Activated T-helper 17 cell treated with anti-CD3 and anti-CD28 coated beads, Interleukin-2, amount 50 U/mL, for 72 hours (primary cell): ENCODE measurements at places on chromosomes 11 and 22. TPM values are rescaled to one million over a fixed set of nuclear protein-coding genes. Genes with fewer than 3 reads are reported as not detected.
A peak's percentile ranks its signal among the peaks of the same experiment; 100 is the strongest.

OVCH2 gene
- total RNA-seq, result not detected

DNA sequence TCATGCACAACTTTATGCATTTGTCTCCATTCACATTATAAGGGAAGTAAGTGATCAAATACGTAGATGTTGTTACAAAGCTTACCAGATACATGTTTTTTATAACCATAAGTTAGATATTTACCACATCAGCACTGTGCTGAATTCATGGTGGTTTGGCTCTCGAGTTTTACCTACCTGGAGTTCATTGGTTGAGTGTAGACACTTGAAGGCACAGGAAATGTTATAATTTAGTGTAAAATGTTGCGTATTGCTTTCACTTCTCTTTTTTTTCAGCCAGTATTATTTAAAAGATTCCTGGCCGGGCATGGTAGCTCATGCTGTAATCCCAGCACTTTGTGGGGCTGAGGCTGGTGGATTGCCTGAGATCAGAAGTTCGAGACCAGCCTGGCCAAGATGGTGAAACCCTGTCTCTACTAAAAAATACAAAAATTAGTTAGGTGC lies 53.1 kb upstream of the GRK2 start:
- ATAC-seq, result no peak
- H3K27ac ChIP-seq, result no peak overlapping the region
- H3K4me3 ChIP-seq, result no peak overlapping the region
- H3K4me1 ChIP-seq, result no peaks in the 10 kb centered on the region
- H3K27me3 ChIP-seq, result no peaks in the 10 kb centered on the region

GRCh38 chr11:116065986-116066385 lies 561.8 kb upstream of the CADM1 start:
- H3K4me3 ChIP-seq, result no peak overlapping the region
- H3K4me1 ChIP-seq, result no peaks in the 10 kb centered on the region
- no peak for ATAC-seq
- no peak overlapping the region for H3K27ac ChIP-seq
- H3K36me3 ChIP-seq, result no peaks in the 10 kb centered on the region

DNA sequence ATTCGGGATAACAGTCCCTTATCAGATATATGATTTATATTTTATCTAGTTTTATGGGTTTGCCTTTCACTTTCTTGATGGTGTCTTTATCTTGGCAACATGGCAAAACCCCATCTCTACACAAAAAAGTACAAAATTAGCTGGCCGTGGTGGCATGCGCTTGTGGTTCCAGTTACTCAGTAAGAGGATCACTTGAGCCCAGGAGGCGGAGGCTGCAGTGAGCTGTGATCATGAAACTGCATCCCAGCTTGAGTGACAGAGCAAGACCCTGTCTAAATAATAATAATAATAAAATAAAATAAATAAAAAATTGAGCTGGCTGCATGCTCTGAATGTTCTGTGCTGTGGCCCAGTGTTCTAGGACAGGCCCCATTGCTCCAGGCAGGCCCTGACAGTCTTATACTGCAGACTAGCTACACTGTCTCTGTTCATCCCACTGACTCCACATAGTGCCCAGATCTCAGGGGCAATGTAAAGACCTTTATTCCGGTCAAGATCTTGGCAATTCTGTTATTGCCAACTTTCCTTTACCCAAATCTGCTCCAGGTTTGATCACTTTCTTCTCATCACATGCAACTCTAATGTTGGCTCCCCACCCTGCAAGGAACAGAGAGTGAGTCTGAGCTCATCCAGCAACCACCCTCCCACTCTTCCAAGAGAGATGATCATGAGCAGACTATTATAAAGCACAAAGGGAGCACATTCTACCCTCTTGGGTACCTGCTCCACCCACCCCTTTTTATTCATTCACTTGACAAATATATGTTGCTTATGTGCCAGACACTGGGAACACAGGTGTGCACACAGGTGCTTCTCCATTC lies 8.8 kb downstream of the HSPA8 start:
- H3K4me3 ChIP-seq, result no peak overlapping the region
- H3K27me3 ChIP-seq, result no peaks in the 10 kb centered on the region
- peak; percentile 29 for ATAC-seq
- peaks cover 51% of the 10 kb centered on the region for H3K36me3 ChIP-seq
- H3K27ac ChIP-seq, result no peak overlapping the region

- H3K4me3 ChIP-seq, result no peak overlapping the region
- no peaks in the 10 kb centered on the region for H3K4me1 ChIP-seq
- peak overlapping the region; percentile 49 for H3K27ac ChIP-seq
- no peaks in the 10 kb centered on the region for H3K27me3 ChIP-seq
- H3K36me3 ChIP-seq, result peaks cover 100% of the 10 kb centered on the region
These were observed 161.0 kb upstream of the SORL1-AS1 start for GRCh38 chr11:121613724-121614123.

CSNK2A3 gene
- 1.7 TPM for total RNA-seq

PNPLA2 gene
- 39.3 TPM for total RNA-seq

DNA sequence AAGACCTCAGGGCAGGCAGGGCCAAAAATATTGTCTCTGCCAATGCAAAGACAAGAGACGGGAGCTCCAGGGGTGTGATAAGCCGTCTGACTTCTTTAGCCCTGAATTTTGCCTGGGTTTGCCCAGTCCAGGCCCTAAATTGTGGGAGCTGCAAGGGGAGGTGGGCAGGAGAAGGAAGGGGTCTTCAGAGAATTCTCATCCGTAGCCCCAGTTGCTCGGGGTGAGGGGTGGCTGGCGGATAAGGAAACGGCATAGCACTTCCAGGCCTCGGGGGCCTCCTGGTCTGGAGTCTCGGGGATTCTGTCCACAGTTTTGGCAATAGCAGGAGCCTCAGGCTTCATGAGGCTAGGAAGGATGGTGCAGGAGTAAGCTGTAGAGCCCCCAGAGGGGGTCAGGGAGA lies 7.4 kb downstream of the CD5 start:
- no peak for ATAC-seq
- H3K27me3 ChIP-seq, result no peaks in the 10 kb centered on the region
- no peak overlapping the region for H3K4me3 ChIP-seq
- peaks cover 67% of the 10 kb centered on the region for H3K4me1 ChIP-seq

DNA sequence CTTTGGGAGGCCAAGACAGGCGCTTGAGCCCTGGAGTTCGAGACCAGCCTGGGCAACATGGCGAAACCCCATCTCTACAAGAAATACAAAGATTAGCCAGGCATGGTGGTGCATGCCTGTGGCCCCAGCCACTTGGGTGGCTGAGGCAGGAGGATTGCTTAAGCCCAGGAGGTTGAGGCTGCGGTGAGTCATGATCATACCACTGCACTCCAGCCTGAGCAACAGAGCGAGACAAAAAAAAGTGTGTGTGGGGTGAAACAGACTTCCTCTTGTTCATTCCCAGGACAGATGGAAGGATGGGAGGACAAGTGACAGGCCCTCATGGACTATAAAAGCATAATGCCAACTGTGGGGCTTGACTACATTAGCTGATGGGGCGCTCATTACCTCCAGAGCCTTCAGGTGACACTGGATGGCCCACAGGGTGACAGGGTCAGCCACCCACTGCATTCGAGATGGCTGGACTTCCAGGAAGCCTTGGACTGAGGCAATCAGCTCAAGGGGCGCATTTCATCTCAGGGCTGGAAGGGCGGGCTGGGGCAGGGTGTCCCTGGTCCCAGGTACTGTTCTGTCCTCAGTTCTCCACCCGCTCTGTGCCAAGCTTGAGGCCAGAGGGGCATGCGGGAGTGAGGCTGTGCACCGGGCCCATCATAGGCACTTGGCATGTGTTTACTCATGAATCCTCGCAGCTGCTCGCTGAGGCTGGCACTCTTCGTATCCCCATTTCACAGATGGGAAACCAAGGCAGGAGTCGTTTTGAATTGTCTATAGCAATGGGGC lies 12.5 kb downstream of the NPTXR start:
- H3K27me3 ChIP-seq, result no peaks in the 10 kb centered on the region
- H3K4me1 ChIP-seq, result no peaks in the 10 kb centered on the region
- no peak overlapping the region for H3K27ac ChIP-seq
- ATAC-seq, result no peak

- H3K27ac ChIP-seq, result peak overlapping the region; percentile 50
- no peaks in the 10 kb centered on the region for H3K27me3 ChIP-seq
- peaks cover 50% of the 10 kb centered on the region for H3K36me3 ChIP-seq
These were observed 948 bp downstream of the TNKS1BP1 start for GRCh38 chr11:57323855-57324153.
